Large intestine (tissue), 12 donors: ENCODE measurements at places on chromosomes 16 and 17.

DNA sequence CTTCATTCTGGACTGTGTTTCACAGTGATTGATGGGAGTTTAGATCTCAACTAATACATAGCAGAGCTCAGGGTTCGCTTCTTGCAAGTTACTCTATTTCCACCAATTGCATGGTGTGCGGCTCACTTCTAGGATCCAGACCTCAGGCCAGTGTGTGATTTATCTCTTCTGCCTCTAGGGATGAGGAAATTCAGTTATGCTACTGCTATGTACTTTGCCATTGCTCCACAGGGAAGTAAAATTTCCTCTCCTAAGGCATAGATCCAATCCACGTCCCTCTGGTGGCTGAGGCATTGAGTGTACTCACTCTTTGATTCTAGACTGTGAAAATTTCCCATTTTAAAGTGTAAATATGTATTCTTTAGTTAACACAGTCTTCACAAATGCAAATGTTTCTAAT is 214.1 kb downstream of the HS3ST3B1 start:
- H3K36me3 ChIP-seq = no peaks in the 10 kb centered on the region
- no peak overlapping the region for H3K4me3 ChIP-seq
- no peak for DNase-seq
- H3K27me3 ChIP-seq = no peaks in the 10 kb centered on the region

DNA sequence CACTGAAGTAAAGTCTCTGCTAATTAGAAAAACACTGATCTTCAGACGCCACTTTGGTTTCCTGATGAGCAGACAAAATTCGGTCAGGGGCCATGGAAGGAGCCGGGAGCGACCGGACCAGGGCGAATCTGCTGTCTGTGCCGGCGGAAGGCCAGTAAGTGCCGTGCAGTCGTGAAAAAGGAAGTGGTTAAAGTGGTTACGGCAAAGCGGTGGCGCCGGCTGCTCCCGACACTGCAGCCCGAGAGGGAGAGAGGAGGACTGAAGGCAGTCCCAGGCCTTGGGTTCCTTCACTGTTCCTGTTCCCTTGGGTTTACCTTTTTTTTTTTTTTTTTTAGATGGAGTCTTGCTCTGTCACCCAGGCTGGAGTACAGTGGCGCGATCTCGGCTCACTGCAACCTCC is 17.3 kb upstream of the HEXD start:
- H3K4me3 ChIP-seq = no peak overlapping the region
- no peaks in the 10 kb centered on the region for H3K27me3 ChIP-seq
- H3K36me3 ChIP-seq = peaks cover 31% of the 10 kb centered on the region

DNA sequence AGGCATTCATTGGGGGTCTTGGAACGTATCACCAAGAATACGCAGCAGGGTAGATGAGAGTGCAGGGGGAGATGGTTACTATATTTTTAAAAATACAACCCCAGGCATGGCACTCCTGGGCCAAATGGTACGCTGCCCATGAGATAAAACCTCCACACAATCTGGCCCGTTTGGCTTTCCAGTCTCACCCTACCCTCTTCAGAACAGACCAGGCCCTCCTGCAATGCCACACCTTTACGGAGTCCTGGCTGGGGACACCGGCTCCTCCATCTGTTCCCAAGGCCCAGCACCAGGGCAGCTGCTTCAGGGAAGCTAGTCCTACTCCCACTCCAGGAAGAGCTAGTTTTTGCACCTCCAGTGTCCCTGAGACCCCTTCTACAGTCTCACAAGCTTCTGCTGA is 24.4 kb downstream of the SNN start:
- no peak overlapping the region for H3K4me3 ChIP-seq
- H3K27ac ChIP-seq = no peak overlapping the region
- H3K4me1 ChIP-seq = no peaks in the 10 kb centered on the region

- no peak overlapping the region for H3K27ac ChIP-seq
- no peaks in the 10 kb centered on the region for H3K4me1 ChIP-seq
- peak; percentile 36 for DNase-seq
Measured at GRCh38 chr17:58960068-58960467, 146.6 kb downstream of the TRIM37 start.

DNA sequence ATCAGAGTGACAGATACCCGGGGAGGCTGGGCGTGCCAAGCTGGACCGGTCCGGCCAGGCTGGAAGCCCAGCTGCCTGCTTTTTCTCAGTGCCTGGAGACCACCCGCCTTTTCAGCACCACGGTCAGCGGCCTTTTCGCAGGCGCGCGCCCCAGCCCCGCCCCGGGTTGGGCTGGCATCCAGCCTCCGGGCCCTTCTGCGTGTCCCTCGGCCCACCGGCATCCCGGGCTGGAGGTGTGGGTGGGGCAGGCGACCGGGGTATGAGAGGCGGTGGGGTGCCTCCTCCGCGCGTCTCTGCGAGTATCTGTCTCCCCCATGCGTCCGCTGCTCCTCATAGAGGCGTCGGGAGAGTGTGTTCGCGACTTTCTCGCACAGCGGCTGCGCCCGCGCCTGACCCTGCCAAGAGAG is 102.5 kb downstream of the MRM1 start:
- H3K4me1 ChIP-seq = no peaks in the 10 kb centered on the region
- H3K4me3 ChIP-seq = no peak overlapping the region
- H3K36me3 ChIP-seq = no peaks in the 10 kb centered on the region
- peaks cover 25% of the 10 kb centered on the region for H3K27me3 ChIP-seq
- no peak overlapping the region for H3K27ac ChIP-seq
